ENCODE measurements at places on chromosomes 6 and 20.

GRCh38 chr6:130749402-130749801, 77.8 kb upstream of the SMLR1 start:
- DNase-seq: no peak

- no peak for DNase-seq
Observed at GRCh38 chr6:169867751-169868191, 116.3 kb downstream of the ERMARD start.

- no peak for DNase-seq
Observed at GRCh38 chr6:93248631-93249030, 170.7 kb downstream of the EPHA7 start.

- no peak for DNase-seq
Observed at GRCh38 chr20:25675161-25675560, 21.5 kb downstream of the ZNF337 start.

DNA sequence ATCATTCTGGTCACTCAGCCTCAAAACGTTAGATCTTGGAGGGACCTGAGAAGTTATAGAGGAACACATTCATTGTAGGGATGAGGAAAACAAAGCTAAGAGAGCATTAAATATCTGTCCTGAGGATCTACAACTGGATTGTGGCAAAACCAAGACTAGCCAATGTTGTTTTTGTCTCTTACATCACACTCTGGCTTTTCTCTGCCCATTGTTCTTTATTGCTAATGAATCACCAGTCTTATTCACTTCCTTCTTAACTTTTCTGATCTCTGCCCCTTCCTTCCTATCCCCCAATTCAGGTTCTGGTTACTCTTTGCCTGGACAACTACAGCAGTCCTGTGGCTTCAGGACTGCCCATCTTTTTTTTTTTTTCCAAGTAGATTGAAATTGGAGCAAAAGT, 57.0 kb upstream of the PREP start:
- DNase-seq: no peak

DNA sequence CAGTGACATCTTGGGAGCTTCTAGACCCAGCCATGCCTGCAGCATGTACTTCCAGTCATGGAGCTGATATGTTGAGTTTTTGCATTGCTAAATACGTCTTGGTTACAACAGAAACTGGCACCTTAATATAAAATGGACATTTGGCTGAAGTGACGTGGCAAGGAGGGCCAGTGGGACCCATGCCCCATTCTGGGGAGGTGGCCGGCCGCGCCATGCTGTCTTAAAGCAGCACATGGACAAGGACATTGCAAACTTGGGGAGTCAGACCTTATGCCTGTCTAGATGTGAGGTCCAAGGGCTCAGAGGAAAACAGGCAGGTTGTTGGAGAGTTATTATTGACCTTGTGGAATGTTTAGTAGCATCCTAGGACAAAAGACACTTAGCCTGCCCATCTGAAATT, 588.0 kb upstream of the CDH4 start:
- no peak for DNase-seq

DNA sequence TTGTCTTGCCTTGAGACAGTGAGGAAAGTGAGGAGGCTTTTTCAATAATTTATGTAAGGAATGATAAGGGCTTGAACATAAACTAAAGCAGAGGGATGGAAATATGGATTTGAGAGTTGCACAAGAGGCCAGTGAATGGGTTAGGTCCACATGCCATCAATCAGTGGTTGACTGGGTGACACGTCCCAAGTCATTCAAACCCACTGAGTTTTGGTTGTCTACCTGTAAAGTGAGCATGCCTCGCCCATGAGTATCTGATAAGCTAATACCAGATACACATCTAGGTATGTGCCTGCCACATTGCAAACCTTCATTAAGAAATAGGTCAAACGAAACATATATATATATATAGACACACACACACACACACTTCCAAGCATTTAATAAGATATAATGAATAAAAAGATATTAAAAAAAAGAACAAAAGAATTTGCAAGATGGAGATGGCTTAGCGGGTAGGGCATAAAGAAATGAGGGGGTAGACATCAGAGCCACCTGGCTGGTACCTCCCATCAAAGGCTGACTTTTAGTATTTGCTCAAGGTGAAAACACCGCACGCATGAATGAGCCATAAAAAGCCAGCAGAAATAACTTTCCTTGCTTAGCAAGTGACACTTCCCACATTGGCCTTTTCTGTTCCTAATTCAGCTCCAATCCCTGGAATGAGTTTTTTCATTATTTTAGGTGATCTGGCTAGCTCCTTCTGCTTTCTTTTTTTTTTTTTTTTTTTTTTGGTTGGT, 109.1 kb upstream of the GGTLC1 start:
- no peak for DNase-seq

GRCh38 chr20:50038169-50038568, 55.4 kb downstream of the SNAI1 start:
- no peak for DNase-seq

- no peak for DNase-seq
Observed at GRCh38 chr6:139533573-139534471, 159.4 kb upstream of the CITED2 start.

- no peak for DNase-seq
Observed at GRCh38 chr20:20549704-20550103, 162.7 kb downstream of the RALGAPA2 start.

DNA sequence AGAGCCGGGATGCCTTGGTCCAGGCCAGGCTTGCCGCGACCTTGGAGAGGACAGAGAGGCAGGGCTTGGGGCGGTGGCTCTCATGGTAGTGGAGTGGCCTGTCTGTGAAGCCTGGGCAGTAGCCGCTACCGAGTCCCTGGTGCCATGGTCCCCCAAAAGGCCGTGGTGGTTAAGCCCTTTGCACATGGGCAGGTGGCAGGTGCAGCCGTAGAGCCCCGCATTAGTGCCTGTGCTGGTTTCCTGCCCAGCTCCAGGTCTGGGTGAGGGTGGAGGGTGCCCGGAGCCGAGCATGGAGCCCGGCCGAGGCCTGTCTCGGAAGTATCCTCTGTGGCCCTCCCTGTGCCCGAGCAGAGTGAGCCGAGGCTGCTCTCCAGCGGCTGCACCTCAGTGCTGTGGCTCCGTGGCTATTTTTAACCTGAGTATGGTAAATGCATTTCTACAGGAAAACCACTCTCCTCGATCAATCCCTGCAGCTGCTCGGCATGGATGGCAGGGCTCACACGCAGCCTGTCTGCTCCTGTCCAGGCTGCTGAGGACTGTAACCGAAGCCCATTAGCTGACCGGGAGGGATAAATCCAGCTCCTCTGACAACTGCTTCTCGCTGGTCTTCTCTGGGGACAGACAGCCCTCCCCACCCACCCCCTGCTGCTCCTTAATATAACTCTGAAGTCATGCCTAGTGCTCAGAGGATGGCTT, 36.3 kb upstream of the GATA5 start:
- peak; percentile 77 for DNase-seq

GRCh38 chr6:134063121-134063965, 10.9 kb upstream of the SLC2A12 start:
- no peak for DNase-seq

GRCh38 chr6:125301435-125302391, at the start of gene HDDC2:
HDDC2 (minus strand) TSS chr6:125301967; CDS start chr6:125301932, 35 bp downstream.
- peak; percentile 84 for DNase-seq

DNA sequence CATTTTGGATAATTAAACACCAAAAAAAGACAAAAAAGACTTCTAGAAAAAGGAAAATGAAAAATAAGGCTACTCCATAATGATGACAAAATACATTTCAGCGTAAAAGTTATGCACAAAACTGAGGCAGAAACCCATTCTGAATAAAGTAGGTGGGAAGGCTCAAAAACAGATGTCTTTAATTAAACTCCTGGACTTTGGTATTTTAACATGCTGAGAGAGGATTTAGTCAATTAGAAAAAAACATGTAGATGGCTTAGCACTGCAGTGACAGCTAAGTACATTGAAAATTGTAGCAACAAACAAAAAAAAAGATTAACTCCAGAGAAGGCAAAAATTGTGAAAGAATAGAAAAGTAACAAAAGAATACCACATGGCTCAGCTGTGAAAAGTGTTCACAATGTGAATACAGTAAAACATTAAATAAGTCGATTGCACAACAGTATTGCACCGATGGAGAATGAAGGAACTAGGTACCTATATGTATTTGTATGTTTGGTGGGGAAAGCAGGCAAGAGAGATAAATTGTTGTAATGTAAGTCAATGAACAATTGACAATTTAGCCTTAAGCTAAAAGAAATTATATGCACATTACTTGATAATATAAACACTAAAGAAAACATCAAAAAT, 59.5 kb downstream of the TBC1D32 start:
- no peak for DNase-seq

DNA sequence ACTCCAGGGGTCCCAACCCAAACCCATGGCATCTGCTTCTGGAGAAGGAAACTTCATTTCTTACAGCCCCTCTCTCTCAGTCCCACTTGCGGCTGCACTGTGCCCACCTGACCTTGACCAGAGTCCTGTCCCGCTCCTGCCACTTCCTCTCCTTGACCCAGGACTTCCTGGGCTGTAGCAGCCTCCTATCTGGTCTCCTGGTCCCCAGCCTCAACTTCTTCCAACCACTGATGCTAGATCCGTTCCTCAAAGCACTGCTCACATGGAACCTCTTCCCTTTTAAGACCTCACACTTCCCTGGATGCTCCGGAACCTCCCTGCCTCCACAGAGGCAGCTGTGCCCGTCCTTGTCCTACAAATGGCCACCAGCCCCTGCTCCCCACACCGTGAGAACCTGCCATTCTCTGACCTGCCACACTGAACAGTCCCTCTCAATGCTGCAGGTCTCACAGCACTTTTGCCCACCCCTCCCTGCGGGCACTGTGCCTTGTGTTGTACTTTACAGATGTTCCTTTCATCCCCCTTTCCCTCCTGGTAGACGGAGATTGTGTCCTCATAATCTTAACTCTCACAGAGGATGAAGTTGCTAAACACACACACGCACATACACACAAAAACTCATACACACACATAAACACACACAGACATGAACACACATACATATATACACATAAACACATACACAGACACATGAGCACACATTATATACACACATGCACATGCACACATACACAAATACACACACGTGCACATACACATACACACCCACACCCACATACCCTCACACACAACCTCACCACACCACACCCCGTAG, 59.6 kb upstream of the NXT1 start:
- DNase-seq: no peak

GRCh38 chr6:40962241-40962640, 76.8 kb downstream of the UNC5CL start:
- peak; percentile 28 for DNase-seq

GRCh38 chr20:23150304-23151007, 64.3 kb upstream of the CD93 start:
- DNase-seq: peak; percentile 13

GRCh38 chr20:61341605-61342004, 89.5 kb downstream of the CDH4 start:
- no peak for DNase-seq

DNA sequence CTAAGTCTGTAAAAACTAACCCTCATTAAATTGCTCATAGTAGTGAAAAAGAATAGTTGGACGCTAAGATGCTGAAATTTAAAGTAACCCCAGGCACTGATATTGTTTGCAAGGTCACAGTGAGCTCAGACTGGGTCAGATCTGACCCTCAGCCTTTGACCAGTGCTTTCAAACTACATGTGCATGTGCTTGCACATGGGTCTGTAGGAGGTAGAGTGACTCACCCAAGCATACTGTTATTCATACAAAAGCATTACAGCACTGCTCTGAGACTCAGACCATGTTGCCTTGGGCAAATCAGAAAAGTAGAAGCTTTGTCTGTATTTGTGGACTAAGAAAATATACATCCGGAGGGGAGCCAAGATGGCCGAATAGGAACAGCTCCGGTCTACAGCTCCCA, 326.4 kb upstream of the MARCKS start:
- DNase-seq: no peak

DNA sequence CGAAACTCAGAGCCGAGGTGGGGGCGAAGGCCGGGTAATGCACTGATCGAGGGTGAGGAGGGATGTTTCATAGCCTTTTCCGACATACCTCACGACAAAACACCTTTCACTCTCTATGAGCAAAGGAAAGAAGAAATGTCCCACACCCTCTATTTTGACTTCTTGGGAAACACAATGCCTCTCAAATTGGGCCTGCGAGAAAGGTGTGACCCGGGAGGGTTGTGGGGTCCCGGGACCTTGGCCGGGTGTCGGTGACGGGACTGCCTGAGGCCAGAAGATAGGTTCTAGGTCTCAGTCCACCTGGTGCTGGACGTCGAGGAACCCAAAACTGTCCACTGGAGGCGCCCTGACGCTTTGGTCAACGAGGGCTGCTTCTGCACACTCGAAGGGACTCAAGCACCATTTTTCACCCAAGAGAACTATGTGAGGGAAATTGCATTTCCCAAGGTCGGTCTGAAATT, 41.1 kb upstream of the OSTM1 start:
- peak; percentile 28 for DNase-seq

All from femur (tissue), 1 donor.